MCF 10A (cell line): ENCODE measurements at places on chromosomes 16 and 17.

GRCh38 chr17:67602974-67603373 lies 114.8 kb upstream of the NOL11 start:
- peak; percentile 45 for DNase-seq

DNA sequence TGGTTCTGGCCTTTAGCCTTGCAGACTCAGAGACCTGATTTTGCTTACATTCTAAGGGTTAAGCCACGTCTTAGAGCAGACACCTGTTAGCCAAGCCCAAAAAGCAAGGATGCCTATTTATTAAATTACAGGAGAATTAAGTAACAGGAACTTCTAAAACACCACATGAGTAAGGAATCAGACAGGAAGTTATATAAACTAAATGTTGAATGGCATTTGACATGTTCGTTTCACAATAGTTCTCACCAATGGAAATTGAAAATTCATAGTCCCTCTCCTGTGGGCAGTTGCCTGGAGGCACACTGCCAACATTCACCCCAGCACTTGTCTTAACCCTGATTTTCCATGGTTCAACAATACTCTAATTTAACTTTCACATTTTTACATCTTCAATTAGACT lies 9.0 kb downstream of the KRTAP9-7 start:
- DNase-seq = no peak

- peak; percentile 65 for DNase-seq
These were observed 22.1 kb downstream of the FCSK start for GRCh38 chr16:70476272-70477020.

- DNase-seq = peak; percentile 16
These were observed 20.5 kb upstream of the HELZ start for GRCh38 chr17:67265436-67266019.

- DNase-seq = no peak
These were observed 47.6 kb upstream of the CBFA2T3 start for GRCh38 chr16:89024546-89025060.

DNA sequence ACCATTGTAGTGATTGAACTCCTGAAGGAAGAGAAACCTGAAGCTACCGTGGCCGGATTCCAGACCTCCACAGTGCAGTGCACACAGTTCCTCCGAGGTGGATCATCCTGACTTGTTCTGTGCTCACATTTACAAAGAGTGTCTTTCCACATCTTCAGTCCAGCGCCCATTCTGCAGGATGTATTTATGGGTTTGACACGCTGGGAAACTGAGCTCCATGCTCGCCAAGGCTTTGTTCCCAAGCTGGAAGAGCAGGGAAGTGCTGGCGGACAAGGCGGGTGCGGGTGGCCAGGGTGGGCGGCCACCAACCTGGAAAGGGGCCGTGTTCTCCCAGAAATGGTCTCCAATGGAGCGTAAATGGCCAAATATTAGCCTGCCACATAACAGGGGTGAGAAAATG lies 227.9 kb downstream of the IRF8 start:
- DNase-seq = no peak

DNA sequence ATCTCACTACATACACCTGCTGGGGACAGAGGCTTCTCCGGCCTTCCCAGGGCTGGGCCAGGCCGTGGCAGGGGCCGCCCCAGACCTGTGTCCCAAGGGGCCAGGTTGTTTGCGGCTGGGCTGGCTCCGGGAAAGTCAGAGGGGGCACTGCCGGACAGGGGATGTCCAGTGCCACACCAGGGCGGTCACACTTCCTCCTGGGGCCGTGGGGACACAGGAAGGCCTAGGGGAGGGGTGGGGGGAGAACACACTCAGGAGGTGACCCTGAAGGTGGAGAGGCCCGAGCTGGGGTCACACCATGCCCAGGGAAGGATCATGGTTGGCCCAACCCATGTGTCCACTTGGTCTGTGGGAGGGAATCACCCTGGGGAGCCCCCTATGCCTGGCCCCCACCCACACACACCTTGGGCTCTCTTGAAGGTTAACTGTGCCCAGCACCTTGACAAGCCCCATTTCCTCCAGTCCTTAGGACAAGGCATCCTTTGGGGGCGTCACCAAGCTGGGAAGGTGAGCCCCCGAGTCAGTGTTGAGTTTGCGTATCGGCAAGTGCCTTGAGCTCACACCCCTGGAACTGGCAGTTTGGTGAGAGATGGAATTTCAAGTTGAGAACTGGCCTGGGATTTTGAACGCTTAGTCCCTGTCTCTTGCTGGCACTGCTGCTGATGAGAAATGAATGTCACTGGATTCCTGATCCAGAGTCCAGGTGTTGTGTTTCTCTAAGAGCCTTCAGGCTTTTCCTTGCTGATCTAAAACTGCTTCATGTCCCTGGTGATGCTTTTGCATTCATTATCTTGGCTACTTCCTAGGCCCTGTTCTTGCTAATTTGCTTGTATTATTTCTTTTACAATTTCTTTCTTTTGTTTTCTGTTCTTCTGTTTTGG lies 7.7 kb upstream of the ACTG1 start:
- DNase-seq = no peak

DNA sequence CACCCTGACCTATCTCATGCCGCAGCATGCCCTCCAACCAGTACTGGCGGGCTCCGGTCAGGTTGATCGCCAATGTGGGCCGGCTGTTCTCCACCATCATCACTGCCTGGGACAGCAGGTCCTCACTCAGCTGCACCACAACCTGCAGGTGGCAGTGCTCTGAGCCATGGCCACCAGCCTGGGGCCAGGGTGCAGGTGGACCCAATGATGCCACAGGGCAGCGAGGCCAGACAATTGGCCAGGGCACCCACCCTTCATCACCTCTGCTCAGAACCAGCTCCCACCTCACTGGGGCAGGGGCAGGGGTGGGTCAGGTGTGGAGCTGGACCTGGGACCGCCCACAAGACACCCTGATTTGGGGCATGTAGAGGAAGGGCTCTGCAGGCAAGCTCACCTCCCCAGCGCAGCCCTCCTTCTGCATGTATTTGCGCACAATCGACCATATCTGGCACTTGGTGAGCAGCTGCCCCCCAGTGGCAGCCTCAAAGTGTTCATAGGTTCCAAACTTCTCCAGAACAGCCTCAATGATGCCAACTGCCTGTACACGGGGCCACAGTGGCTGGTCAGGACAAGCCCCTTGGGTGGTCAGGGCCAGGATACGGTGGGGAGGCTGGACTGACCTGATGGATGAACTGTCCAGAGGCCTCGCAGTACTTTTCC lies 4.2 kb downstream of the MATCAP1 start:
- no peak for DNase-seq

GRCh38 chr17:1727876-1728630 lies 3.5 kb downstream of the WDR81 start:
- no peak for DNase-seq

DNA sequence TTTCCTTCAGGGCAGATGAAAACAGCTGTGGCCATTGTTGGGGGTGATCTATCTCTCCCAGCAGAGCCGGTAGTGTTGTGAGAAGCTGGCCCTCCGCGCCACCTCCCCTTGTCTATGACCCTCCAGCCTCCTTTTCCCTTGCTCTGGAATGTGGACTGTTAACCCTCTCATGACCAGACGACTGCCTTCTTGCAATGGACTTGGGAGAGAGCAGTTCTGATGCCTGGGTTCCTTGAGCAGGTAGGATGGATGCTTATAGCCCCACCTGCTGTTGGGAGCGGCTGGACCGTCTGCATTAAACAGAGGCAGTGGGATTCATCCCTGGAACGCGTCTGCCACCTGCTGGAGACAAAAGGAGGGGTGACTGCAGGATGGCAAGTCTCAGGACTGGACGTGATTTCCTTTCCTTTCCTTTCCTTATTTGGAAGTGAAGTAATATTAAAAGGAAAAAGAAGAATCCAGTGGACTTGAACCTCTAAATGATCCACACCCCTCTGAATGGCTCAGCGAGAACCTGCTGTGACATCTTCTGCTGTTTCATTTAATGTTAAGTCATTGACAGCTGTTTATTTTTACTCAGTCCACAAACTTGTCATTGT lies 1.8 kb upstream of the SOST start:
- peak; percentile 95 for DNase-seq

DNA sequence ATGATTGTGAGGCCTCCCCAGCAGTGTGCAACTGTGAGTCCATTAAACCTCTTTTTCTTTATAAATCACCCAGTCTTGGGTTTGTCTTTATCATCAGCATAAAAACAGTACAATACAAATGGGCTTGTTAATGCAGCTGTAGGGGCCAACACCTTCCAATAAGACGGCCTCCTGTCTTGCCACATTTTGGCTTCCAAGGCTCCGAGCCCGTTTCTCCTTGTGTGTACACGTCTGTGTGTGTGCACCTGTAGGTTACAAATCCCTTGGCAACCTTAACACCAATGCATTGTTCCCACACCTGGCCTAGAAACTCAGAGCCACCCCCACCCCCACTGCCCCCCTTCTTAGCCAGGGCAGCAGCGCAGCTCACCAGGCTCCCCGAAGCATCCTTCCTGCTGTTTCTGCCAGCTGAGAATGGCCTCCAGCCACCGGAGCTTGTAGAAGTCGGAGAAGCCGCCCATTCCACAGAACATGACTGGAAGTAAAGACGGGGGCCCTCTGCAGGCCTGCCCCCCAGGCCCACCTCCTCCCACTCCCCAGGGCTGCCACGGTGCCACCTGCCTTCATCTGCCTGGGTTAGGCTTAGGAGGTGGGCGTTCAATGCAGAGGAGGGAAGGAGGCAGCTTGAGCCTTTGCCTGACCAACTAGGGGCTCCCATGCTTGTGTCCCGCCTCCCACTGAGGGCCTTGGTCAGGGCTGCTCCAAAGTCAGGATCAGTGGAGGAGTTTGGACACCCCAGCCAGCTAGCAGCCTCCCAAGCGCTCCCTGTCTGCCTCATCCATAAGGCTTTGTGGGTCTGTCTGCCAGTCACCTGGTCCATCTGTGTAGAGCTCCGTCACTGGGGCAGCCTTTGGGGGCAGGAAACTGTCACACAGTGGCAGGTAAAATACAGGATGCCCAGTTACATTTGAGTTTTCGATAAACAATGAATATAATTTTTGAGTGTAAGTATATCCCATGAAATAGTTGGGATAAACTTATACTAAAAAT lies 10.6 kb downstream of the C16orf89 start:
- no peak for DNase-seq

DNA sequence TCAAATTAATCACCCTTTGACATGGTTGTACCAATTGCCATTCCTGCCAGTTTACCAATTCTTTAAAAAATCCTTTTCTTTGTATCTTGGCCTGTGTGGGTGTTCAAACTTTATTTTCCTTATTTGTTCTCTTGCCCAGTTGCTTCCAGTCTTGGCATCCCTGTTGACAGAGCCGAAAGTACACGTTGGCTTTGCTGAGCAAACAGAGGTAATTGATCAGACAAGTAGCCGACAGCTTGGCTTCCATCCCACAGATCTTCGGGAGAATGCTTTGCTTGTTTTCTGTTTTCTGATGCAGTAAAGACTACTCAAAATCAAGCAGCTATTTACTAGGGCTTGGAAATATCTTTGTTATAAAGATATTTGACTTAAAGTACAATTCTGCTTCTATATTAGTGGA lies 506.8 kb upstream of the SALL1 start:
- no peak for DNase-seq
